ENCODE measurements at places on chromosomes 3 and 15. TPM values are rescaled to one million over a fixed set of nuclear protein-coding genes. Genes with fewer than 3 reads are reported as not detected.

SLC28A1 gene
- total RNA-seq, result 0.12 TPM

VGLL4 gene
- total RNA-seq, result 27.0 TPM

AP2M1 gene
- 531 TPM for total RNA-seq

UTS2B gene
- 0.37 TPM for total RNA-seq

DGKG gene
- total RNA-seq, result 6.3 TPM
